GF-D8 (cell line): ENCODE measurements at places on chromosomes 2 and 18.
A peak's percentile ranks its signal among the peaks of the same experiment; 100 is the strongest.

DNA sequence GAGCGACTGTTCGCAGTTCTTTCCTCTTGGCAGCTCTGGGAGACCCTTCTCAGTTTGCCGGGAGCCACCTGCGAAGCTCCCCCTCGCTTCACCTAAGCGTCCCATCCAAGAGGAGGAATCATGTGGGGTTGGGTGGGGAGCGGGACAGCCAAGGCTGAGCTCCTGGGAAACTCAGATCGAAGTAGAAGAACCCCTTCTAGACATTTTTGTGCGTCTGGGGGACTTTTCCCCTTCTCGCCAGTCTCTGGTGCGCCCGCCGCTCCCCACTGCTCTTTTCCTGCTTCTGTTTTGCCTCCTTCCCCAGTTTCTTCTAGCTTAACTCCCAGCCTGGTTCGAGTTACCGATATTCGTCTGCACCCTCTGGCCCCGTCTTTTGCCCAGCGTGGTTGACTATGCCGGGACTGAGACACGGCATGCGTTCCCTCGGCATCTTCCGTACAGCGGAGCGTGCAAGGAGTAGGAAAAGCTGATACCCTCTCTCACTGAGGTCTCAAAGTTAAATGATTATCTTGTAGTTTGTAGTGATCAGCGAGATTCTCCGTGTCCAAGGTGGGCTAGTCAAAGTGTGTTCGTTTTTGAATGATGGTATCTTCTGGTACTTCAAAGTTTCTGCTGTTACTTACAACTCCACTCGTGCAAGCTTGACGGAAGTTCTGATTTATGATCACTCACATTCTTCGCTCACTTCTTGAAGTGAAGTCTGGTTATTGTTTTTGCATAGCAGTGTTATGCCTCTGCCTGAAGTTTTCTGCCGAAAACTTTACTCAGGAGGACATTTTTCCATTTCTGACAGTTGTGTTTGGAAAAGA is 664 bp downstream of the CAMKMT start:
- DNase-seq = peak; percentile 33

- DNase-seq = no peak
Measured at GRCh38 chr2:33655626-33656320, 56.7 kb upstream of the FAM98A start.

DNA sequence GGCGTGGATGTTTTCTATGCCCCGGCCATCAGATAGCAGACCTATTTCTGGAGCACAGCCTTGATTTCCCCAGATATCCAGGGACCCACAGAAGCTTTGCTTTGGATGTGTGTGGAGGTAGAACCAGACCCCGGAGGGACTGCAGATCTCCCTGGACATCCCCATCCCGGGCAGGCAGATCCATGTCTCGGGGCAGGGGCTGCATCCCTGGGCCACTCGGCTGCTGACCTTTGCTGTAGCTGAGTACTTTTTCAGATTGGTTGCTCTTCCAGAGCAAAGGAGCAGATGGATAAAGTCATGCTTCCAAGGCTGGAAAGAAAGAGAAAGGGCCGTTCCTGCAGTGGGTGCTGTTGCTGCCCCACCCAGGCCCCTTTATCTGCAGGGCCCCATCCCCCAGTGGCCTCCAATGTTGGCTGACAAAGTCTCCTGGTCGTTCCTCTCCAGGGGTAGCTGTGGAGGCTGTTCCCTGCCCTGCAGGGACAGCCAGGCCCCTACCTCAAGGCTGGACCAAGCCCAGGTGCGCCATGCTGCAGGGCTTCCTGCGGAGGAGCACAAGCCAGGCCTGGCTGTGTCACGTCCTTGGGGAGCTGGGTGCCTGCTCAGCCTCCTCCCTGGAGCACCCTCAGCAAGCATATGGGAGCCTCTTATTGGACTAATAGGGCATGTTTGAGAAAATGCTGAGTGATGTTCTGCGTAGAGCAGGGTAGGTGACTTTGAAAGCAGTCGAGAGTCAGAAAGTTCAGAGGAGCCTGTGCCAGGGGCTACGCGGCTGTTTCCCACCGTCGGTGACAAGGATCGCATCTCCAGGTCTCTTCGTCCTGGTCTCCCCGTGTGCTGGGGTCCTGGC is 68.4 kb downstream of the TPO start:
- no peak for DNase-seq

GRCh38 chr2:63048367-63049171 is 2.1 kb upstream of the OTX1 start:
- DNase-seq = no peak

DNA sequence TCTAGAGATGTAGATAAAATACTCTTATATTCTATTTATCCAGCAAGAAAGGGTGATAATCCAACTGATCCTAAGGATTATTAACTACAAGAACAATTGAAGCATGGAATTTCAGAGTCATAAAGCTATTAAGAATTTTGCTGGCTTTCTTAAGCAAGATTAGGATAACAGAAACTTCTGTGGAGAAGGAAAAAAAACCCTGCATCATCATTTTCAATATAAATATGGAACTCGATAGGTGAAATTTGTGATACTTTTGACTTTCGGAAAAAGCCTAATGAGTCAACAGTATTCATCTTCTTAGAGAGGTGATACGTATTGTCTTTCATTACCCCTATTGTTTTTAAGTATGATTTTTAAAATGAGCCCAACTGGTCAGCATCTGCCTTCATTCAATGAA is 593.3 kb downstream of the CPS1 start:
- no peak for DNase-seq

DNA sequence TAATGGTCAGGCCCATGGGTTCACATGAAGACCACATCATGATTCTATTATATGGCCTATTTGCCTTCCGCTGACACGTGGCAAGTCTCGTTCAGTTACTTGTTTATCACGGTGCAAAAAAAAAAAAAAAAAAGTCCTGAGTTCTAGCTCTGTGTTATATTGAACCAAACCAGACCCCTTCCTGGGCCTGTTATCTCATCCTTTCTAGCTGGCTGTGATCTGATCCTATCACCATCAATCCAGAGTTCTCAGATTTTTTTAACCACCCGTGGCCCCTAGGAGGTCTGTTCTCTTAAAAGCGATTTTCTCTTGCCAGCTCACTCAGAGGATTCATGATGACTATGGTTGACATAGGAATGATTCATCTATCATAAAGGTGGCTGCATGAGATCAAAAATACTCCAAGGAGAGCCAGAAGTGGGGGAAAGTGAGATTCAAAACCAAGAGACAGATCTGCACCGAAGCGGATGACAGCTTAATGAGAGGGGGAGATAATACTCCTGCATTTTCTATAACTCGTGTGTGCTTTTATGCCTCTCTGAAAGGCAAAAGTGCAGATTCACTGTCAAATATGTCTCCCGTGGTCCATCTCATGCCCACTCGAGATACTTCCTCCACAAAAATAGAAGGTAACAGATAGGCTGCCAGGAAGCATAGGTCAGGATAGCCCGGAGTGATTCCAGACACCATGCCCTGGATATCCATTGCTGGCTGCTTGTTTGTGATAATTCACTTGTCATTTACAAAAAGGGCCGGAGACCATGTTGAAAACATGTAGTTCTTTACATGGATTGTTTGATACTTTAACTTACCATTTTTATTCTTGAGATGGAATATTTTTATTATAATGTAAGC is 505.7 kb upstream of the KLHL29 start:
- no peak for DNase-seq

DNA sequence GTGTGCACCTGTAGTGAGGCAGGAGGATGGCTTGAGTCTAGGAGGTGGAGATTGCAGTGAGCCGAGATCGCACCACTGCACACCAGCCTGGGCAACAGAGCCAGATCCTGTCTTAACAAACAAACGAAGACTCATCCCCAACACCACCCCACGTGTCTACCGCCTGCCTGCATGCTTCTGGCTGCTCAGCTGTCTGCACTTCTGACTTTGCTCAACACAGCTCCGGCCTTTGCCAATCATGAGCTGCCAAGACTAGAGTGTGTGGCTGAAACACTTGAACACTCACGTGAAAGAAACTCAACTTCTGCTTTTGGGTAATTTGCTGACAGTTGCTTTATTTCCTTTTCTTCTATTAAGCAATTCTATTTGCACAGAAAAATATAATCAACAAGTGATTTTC is 32.1 kb upstream of the SP3 start:
- peak; percentile 91 for DNase-seq

- DNase-seq = no peak
Measured at GRCh38 chr2:37342591-37343220, 1.7 kb upstream of the QPCT start.

DNA sequence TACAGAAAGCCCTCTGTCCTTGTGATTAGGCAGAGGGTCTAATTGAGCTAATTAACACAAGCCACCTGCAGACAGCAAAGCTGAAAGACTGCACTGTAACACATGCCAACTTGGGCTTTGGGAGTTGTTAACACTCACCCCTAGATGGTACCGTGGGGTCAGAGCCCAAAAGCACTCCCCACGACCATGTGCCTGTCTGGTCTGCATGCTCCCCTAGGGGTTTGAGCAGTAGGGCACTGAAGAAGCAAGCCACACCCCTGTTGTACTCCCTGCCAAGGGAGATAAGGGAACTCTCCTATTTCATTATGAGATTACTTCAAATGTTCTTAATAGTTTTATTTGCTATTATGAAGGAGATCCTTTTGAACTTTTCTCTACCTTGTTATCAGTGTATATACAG is 560.1 kb upstream of the FSHR start:
- DNase-seq = no peak

DNA sequence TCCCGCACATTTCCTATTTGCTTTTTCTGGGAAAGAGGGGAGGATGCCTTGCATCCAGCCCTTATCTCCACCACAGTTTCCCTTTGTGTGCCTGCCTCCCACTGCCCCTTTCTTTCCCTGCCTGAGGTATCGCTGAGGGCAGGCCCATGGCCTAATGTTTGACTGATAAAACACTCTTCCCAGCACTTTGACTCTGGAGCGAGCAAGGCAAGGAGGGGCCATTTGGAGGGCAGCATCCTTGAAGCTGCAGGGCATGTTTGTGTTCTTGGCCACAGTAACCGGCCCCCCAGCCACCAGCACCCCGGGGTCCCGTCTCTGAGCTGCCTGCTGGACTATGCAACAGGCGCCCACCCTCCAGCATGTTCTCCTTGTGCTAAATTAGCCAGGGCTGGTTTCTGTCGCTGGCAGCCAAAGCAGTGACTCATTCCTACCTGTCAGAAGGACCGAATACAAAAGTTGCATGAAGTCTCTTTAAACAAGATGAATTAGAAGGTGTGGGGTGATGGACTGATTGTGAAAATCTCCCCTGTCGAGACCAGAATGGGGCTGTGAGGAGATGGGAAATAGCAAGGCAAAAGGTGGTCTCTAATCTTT is 50.7 kb downstream of the BCL2L11 start:
- no peak for DNase-seq

GRCh38 chr18:59877361-59877760 is 22.4 kb upstream of the PMAIP1 start:
- peak; percentile 96 for DNase-seq

GRCh38 chr2:165953655-165954606 is at the start of gene TTC21B:
Gene TTC21B (minus strand): TSS chr2:165953776. CDS start chr2:165953705, 71 bp downstream.
- DNase-seq = peak; percentile 85

- no peak for DNase-seq
Measured at GRCh38 chr18:3214855-3215637, 4.7 kb downstream of the MYOM1 start.

DNA sequence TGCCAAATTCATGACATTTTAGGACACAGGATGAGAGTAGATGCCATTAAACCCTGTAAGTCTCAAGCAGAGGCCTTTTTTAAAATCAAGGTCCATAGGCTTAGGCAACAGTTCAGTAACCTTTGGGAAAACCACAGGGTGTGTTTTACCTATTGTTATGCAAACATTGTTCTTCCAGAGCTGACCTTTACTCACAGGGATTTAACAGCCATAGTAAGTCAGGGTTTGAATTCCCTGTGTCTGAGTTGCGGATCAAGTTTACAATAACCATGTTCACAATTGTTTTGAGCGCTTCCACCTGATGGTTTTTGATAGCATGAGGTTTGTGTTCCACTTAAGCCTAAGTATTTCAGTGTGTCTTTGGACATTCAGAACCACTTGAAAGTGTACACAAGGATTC is 160.1 kb upstream of the BOD1L2 start:
- no peak for DNase-seq

DNA sequence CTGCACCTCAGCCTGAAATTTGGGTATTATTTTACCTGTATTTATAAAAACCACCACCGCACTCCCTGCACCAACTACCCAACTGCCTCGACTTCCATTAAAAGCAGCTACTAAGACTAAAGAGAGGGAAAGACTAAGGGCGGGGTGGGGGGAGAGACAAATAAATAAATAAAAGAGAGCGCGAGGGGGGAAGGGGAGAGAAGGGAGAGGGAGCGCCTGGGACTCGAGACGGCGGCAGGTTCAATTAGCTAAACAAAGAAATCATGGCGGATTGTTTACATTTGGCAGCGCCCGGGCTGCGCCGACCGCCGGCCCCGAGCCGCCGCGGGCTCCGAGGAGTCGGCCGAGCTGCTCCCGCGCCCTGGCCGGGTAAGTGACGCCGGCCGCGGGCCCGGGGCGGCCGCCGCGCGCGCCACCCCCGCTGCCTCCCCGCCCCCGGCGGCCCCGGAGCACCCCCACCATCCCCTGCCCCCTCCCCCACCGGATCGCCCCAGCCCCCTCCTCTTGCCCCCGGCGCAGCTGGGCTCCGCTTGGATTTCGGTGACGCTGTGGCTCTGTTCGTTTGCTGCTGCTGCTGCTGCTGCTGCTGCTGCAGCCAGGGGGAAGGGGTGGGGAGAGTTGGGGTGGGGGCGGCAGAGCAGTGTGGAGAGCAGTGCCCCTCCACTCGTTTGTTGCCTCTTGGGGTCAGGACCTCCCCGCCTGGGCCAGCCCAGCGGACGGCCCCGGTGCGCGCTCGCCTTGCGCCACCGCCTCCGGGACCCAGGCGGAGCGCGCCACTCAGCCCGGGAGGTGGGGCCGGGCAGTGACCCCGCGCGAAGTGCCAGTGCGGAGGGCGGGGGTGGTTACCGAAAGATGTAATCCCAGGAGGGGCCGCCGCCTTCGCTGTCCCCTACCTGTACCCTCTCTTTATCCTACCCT is 187.2 kb upstream of the FANCL start:
- no peak for DNase-seq

- DNase-seq = no peak
Measured at GRCh38 chr2:118774458-118775133, 72.9 kb downstream of the EN1 start.

- DNase-seq = no peak
Measured at GRCh38 chr2:172640389-172640788, 84.5 kb downstream of the PDK1 start.

- no peak for DNase-seq
Measured at GRCh38 chr2:183438541-183438940, 314.3 kb downstream of the NUP35 start.

DNA sequence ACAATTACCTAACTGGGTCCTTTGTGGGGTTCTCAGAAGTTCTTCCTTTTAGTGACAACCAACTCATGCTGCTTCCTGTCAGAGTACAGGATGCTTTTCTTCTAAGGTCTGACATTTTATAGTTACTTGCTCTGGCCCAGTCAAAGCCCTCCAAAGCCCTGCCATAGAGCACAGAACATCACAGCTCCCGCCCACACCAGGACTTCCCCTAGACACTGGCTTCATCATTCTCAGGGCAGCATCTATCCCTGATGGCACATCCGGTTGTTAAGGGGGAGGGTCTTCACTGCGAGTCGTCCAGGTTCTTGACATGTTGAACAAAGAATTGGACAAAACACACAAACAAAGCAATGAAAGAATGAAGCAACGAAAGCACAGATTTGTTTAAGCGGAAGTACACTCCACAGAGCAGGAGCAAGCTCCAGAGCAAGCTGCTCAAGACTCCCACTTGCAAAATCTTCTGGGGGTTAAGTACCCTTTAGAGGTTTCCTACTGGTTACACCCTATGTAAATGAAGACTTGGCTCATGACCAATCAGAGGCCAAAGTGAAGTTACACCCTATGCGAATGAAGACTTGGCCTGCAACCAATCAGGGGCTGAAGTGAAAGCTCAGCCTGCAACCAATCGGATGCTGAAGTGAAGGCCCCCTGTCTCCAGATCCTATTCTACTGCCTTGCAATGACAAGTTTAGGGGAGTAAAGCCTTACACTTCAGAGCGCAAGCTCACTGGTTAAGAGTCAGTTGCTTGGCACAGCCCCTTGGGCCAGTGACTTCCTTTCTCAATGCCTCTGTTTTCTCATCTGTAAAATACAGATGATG is 79.0 kb downstream of the HDAC4 start:
- DNase-seq = no peak
